ENCODE measurements at places on chromosomes 7 and 10. TPM values are rescaled to one million over a fixed set of nuclear protein-coding genes. Genes with fewer than 3 reads are reported as not detected.
A peak's percentile ranks its signal among the peaks of the same experiment; 100 is the strongest.

IMPDH1 gene
- 50.2 TPM for total RNA-seq

EVX1 gene
- not detected for total RNA-seq

GRCh38 chr10:16964576-16965343 is 147.5 kb upstream of the RSU1 start:
- peaks cover 47% of the 10 kb centered on the region for H3K4me1 ChIP-seq
- no peaks in the 10 kb centered on the region for H3K36me3 ChIP-seq
- peak overlapping the region; percentile 92 for H3K27ac ChIP-seq
- H3K4me3 ChIP-seq: no peak overlapping the region
- H3K27me3 ChIP-seq: no peaks in the 10 kb centered on the region

PNLIPRP2 gene
- 4.1 TPM for total RNA-seq

PLOD3 gene
- total RNA-seq: 63.2 TPM

TUBB8 gene
- not detected for total RNA-seq

DNA sequence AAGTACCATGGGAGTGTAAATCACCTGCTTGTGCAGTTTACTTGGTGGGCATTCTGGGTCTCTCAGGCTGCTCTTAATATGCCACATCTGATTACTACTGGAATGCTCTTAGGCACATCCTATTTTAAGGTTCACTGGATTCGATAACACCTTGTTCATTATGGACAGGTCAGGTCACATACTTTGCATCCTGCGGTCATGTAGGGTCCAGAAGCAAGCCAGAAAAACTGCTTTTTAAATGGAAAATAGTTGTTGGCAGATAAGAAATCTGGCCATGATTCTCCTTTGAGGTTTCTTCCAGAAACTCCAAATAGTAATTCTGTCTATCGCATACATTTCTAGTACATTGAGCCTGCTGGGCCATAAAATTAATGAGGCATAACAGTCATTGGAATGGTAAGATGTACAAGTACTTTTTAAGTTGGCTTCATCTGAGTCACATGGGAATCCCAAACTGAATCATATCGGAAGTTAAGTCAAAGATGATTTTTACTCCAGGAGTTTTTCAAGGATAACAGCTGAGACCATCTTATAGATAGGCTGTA is 371.9 kb downstream of the LRRTM3 start:
- H3K4me1 ChIP-seq: no peaks in the 10 kb centered on the region
- DNase-seq: no peak
- no peaks in the 10 kb centered on the region for H3K27me3 ChIP-seq
- H3K27ac ChIP-seq: no peak overlapping the region
- no peaks in the 10 kb centered on the region for H3K36me3 ChIP-seq

JAKMIP3 gene
- 0.42 TPM for total RNA-seq

DNA sequence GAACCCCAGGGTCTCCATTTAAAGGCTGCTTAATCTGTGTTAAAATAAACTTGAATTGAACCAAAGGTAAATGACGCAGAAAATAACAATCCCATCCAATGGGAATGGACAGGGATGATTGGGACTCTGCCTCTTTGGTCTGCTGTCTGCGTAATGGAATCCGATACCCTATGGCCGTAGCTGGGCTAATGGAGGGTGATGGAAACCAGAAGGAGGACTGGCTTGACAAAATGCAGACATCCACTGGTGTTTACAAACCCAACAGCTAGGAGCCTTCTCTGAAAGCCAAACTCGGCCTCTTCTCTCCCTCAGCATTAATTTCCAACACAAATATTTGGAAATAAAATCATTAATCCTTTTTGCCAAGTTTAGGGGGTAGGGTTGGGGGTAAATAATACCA is 162.2 kb upstream of the CHST15 start:
- no peak overlapping the region for H3K27ac ChIP-seq
- no peaks in the 10 kb centered on the region for H3K36me3 ChIP-seq
- no peaks in the 10 kb centered on the region for H3K27me3 ChIP-seq
- H3K4me3 ChIP-seq: no peak overlapping the region

GRCh38 chr7:108488768-108489538 is 32.7 kb upstream of the NRCAM start:
- no peak overlapping the region for H3K27ac ChIP-seq
- H3K4me1 ChIP-seq: no peaks in the 10 kb centered on the region
- peaks cover 9% of the 10 kb centered on the region for H3K36me3 ChIP-seq
- no peak for DNase-seq
- H3K4me3 ChIP-seq: no peak overlapping the region

GRCh38 chr7:158068853-158069252 is 518.8 kb downstream of the PTPRN2 start:
- no peak overlapping the region for H3K4me3 ChIP-seq
- DNase-seq: no peak
- no peak overlapping the region for H3K27ac ChIP-seq

LIPK gene
- not detected for total RNA-seq

NKX2-3 gene
- not detected for total RNA-seq

KLLN gene
- total RNA-seq: 2.2 TPM

- no peak for DNase-seq
- no peak overlapping the region for H3K27ac ChIP-seq
- no peaks in the 10 kb centered on the region for H3K27me3 ChIP-seq
These were observed 26.4 kb downstream of the AUTS2 start for GRCh38 chr7:69624435-69625230.

DNA sequence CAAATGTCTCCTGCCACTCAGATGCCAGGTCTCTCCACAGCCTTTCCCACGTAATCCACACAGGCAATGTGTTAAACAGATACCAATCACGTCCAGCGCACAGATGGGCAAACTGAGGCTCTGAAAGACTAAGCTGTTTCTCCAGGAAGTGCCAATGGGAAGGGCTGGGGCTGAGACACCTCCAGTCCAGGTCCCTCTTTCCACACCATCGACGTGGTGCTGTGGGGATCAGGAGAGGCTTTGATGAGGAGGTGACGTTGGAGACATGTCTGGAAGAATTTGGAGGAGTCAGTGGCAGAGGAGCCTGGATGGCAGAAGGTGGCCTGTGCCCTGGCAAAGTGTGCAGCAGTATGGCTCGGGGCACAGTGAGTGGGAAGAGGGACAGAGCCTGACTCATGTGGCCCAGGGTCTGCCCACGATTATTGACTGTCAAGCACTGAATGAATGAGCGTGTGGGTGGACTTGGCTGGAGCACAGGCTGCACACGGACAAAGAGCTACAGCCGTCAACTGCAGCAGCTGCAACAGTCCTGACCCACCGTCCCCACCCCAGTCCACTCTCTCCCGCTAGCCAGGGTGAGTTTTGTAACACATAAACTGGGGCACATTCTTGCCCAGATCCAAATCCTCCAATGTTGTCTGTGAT is 40.8 kb upstream of the HSPA12A start:
- no peaks in the 10 kb centered on the region for H3K36me3 ChIP-seq
- H3K4me1 ChIP-seq: peaks cover 10% of the 10 kb centered on the region
- DNase-seq: peak; percentile 21
- H3K27me3 ChIP-seq: no peaks in the 10 kb centered on the region

DNA sequence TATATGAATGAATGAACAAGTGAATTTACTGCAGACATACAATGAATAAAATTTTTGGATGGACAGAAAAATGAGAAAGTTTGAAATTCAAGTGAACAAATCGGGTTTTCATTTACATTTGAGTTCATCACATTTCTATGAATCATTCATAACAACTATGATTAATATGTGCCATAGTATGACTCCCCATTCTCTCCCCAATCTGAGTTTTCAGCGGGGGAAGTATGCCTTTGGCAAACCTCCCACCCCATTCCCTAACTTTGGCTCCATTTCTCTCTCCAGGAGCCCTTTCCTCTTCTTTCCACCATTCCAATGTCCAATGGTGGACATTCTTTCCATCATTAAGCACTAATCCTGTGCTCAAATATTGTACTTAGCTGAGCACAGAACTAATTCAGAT is 96.8 kb upstream of the LSM8 start:
- no peak for DNase-seq
- no peaks in the 10 kb centered on the region for H3K4me1 ChIP-seq
- H3K36me3 ChIP-seq: no peaks in the 10 kb centered on the region
- H3K27me3 ChIP-seq: no peaks in the 10 kb centered on the region

EMX2 gene
- total RNA-seq: 0.44 TPM

DNA sequence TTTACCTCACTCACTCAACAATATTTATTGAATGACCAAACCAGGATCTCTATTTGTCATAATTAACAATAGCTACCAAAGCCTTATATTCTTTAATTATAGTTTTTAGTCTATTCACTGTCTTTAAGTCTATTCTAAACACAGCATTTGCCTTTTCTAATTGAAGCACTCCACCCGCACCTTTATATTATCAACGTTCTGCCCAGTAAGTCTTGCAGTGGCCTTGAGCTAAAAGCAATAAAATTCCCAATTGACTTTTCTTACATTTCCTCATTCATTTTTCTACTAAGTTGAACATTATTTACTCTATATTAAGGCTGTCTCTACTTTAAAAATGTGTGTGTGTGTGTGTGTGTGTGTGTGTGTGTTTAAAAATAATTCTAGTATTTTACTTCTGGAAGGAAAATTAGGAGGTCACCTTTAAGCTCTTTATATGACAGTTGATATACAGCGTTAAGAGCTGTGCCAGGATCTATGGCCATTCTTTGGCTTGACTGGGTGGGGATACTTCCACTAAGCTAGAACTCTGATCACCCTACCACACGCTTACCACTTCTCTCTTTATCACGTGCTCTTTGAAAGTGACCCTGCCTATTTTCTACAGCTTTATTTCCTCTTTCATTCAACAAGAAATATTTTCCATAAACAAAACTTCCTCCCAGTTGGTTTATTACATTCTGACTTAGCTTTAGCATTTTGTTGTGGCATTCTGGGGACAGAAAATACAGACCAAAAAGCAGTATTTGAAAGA is 8.8 kb downstream of the PAPSS2 start:
- DNase-seq: no peak
- H3K27me3 ChIP-seq: no peaks in the 10 kb centered on the region
- H3K4me3 ChIP-seq: no peak overlapping the region
- no peaks in the 10 kb centered on the region for H3K36me3 ChIP-seq

GRCh38 chr10:113666682-113667252 is 2.9 kb upstream of the NRAP start:
- no peaks in the 10 kb centered on the region for H3K36me3 ChIP-seq
- H3K27ac ChIP-seq: no peak overlapping the region
- H3K27me3 ChIP-seq: no peaks in the 10 kb centered on the region
- no peaks in the 10 kb centered on the region for H3K4me1 ChIP-seq
- no peak for DNase-seq
- H3K4me3 ChIP-seq: no peak overlapping the region

GRCh38 chr7:138630059-138630610 is 71.0 kb downstream of the SVOPL start:
- H3K4me3 ChIP-seq: no peak overlapping the region
- H3K27me3 ChIP-seq: no peaks in the 10 kb centered on the region
- DNase-seq: no peak
- H3K27ac ChIP-seq: no peak overlapping the region
- no peaks in the 10 kb centered on the region for H3K4me1 ChIP-seq

AKR1C1 gene
- total RNA-seq: 77.1 TPM

ITPRID1 gene
- not detected for total RNA-seq

VSTM4 gene
- 9.8 TPM for total RNA-seq

TTYH3 gene
- total RNA-seq: 14.0 TPM

OR2F2 gene
- total RNA-seq: not detected

DNA sequence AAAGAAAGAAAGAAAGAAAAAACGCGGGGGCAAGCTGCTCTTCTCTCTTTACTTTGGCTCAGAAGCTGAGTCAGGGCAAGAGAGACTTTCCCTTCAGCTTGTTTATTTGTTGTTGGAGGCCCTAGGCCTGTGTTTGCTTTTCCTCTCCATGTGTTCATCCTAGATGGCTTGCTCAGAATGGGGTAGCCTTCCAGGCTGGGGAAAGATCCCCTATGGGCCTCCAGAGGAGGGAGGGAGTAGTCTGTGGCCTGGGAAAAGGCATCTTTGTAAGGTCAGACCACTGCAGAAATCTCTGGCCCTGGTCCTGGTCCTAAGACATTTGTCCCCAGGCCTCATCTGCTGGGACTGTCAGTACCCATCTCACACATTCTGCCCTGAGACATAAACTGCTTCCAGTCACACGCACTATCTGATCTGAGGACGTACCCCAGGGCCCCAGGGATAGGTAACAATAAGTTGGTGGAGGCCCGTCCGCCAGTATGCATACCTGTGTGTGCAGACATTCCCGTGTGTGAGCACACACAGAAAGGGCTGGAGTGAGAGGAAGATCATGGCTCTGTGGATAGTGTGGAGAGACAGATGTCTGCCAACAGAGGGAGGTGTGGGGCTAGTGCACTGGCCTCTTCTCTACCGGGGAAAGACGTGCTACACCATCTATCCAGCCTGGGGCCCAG is 4.9 kb upstream of the SCD start:
- peak overlapping the region; percentile 60 for H3K27ac ChIP-seq
- peaks cover 45% of the 10 kb centered on the region for H3K4me1 ChIP-seq
- H3K36me3 ChIP-seq: no peaks in the 10 kb centered on the region
- H3K27me3 ChIP-seq: peaks cover 4% of the 10 kb centered on the region

XRCC2 gene
- total RNA-seq: 0.60 TPM

GRCh38 chr7:4270268-4270667 is 411.8 kb upstream of the FOXK1 start:
- no peaks in the 10 kb centered on the region for H3K27me3 ChIP-seq
- DNase-seq: no peak
- H3K36me3 ChIP-seq: no peaks in the 10 kb centered on the region
- no peak overlapping the region for H3K27ac ChIP-seq
- H3K4me1 ChIP-seq: no peaks in the 10 kb centered on the region
